ENCODE measurements at places on chromosomes 5 and 9.

- no peak for DNase-seq
Observed at GRCh38 chr5:124180875-124181461, 565.5 kb downstream of the ZNF608 start.

GRCh38 chr9:18067548-18068120 lies 406.3 kb upstream of the ADAMTSL1 start:
- DNase-seq: no peak

GRCh38 chr9:27436234-27436633 lies 87.9 kb upstream of the IFNK start:
- DNase-seq: no peak

DNA sequence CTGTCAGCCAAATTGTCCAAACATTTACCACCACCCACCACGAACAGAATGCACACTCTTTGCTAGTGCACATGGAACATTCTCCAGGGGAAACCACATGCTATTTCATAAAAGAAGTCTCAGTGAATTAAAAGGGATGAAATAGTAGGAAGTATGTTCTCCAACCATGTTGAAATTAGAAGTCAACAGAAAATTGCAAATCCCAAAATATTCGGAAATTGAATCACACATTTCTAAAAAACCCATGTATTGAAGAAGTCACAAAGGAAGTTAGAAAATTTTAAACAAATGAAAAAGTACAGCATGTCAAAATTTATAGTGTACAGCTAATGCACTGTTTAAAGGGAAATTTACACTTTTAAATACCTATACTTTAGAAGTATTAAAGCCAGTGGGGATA lies 50.8 kb downstream of the TGFBR1 start:
- no peak for DNase-seq

DNA sequence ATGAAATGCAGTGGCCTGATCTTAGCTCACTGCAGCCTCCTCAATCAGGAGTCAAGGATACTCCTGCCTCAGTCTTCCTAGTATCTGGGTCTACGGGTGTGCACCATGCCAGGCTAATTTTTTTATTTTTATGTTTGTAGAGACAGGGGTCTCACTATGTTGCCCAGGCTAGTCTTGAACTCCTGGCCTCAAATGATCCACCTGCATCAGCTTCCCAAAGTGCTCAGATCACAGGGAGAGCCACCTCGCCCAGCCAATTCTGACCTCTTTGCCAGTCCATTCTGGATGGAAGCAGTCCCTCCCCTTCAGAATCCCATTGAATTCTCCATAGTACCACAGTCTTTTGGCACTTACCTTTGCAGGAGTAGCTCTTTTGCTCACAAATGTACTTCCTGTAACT lies 1.7 kb upstream of the CANX start:
- DNase-seq: no peak

DNA sequence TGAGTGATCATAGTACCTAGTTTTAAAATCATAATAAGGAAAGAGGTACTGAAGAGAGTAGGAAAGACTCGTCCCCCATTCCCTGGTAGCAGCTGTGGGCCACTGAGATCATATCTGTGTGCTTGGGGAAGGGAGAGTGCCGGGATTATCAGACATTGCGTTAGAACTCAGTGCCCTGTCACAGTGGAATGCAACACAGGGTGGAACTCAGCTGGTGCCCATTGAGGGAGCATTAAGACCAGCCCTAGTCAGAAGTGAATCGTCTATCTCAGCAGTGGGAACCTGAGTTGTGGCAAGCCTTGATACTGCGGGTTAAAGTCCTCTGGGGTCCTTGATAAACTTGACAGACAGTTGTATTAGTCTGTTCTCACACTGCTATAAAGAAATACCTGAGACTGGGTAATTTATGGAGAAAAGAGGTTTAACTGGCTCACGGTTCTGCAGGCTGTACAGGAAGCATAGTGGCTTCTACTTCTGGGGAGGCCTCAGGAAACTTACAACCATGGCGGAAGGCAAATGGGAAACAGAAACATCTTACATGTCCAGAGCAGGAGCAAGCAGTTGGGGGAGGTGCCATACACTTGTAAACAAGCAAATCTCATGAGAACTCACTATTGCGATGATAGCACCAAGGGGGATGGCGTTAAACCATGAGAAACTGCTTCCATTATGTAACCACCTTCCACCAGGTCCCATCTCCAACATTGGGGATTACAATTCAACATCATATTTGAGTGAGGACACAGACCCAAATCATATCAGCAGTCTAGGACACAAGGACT lies 33.1 kb downstream of the NDUFAF2 start:
- DNase-seq: no peak

GRCh38 chr5:111706345-111706744 lies 50.6 kb downstream of the NREP start:
- no peak for DNase-seq

GRCh38 chr5:155594270-155594669 lies 580.7 kb downstream of the KIF4B start:
- no peak for DNase-seq

DNA sequence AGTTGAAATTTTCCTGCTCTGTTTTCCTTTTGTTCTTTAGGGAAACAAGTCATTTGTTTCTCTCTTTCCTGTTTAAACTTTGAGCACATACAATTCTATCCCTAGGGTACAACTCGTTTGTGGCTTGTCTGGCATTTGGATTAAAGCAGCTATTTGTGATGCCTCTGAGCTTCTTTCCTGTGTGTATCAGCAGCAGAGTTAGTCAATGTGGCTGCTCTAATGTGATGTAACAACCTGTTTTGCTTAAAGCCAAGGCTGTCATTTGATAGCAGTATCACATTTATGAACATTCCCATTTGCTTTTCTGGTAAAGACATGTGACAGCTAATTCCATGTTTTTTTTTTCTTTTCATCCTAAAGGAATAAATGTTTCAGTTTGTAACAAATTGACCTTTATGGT lies 314.3 kb upstream of the CHD1 start:
- peak; percentile 13 for DNase-seq

- DNase-seq: peak; percentile 72
Observed at GRCh38 chr9:100011062-100011681, 87.6 kb downstream of the ERP44 start.

DNA sequence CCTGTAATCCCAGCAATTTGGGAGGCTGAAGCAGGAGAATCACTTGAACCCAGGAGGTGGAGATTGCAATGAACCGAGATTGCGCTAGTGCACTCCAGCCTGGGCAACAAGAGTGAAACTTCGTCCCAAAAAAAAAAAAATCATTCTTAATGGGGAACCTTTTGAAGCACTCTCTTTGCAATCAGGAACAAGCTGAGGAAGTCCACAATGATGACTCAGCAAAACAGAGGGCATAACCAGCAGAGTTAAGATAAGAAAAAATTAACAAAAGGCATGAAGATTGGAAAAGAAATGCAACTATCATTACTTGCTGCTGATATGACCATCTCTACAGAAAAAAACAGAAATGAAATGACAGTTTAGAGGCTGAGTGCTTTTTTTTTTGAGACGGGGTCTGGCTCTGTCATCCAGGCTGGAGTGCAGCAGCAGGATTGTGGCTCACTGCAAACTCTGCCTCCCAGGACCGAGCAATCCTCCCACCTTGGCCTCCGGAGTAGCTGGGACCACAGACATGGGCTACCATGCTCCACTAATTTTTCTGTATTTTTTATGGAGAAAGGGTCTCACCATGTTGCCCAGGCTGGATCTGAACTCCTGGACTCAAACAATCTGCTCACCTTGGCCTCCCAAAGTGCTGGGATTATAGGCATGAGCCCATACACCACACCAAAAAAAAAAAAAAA lies 88.0 kb downstream of the FNBP1 start:
- DNase-seq: no peak

- DNase-seq: no peak
Observed at GRCh38 chr5:17898766-17899165, 264.5 kb downstream of the TAF11L14 start.

- DNase-seq: peak; percentile 10
Observed at GRCh38 chr5:6176102-6176693, 202.1 kb downstream of the MED10 start.

DNA sequence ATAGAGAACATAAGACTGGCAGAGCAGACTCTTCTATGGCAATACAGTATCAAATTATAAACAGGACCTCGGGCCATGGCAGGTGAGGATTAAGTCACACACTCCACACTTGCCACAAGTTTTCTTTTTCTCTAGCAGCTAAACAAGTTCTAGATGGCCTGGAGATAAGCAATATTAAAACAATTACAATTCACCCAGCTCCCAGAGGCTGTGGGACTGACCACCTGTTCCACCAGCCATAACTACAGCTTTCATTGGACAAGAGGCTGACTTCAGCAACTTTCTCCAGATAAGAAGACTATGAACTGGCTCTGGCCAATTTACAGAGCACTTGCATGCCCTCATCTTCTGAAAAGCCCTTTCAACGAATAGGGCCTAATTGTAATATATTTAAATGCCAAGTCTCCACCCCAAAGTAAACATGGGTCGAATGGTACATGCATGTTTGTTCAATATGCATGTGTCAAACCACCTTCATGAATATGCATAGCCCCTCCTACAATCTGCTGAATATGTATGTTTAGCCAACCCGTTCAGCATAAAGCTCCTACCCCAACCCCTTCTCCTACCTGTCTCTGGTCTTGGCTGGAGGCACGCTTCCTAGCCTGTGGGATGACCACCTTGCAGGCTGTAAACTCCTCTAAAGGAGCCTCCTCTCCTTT lies 6.1 kb upstream of the CFAP157 start:
- DNase-seq: no peak

DNA sequence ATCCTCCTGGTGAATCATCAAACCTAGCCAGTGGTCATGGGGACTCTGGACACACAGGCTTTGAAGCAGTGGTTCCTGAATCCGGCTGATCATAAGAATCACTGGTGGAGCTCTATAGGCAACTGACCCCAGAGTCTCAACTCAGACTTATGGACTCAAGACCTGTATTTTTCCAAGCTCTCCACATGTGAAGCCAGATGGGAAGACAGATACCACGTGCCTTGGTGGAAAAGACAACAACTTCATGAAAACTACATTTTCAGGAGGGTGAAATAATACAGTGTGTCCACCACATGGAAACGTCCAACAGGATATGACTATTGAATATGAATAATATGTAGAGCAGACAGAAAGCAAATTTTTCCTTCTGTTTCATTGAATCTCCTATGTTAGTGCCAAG lies 33.7 kb downstream of the GABRP start:
- DNase-seq: no peak

GRCh38 chr5:132372127-132372526 lies 2.6 kb downstream of the SLC22A5 start:
- no peak for DNase-seq

DNA sequence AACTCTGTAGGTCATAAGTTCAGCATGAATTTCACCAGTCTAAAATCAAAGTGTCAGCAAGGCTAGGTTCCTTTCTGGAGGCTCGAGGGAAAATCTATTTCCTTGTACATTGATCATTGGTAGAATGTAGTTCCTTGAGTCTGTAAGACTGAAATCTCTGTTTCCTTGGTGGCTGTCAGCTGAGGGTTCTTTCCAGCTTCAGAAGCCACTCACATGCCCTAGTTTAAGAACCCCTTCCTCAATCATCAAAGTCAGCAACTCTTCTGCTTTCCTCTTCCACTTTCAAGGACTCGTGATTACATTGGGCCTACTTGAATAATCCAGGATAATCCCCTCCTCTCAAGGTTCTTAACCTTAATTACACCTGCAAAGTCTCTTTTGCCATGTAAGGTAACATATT lies 4.9 kb upstream of the SCAMP1 start:
- DNase-seq: no peak

GRCh38 chr5:133110709-133111108 lies 58.9 kb downstream of the HSPA4 start:
- DNase-seq: no peak

DNA sequence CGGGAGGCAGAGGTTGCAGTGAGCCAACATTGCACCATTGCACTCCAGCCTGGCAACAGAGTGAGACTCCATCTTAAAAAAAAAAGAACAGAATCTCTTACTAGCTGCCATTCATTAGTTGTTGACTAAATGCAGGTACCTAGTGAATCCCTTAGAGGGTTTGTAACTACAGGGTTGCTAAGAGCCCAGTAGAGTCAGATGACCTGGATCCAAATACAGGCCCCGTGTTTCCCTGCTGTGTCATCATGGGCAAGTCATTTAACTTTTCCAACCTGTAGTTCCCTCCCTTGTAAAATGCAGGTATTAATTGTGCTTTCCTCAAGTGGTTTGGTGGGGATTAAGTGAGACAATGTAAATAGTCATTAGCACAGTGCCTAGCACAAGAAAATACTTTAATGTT lies 32.8 kb downstream of the PLAC8L1 start:
- DNase-seq: no peak

- no peak for DNase-seq
Observed at GRCh38 chr5:139061856-139062255, 136.3 kb downstream of the SIL1 start.

DNA sequence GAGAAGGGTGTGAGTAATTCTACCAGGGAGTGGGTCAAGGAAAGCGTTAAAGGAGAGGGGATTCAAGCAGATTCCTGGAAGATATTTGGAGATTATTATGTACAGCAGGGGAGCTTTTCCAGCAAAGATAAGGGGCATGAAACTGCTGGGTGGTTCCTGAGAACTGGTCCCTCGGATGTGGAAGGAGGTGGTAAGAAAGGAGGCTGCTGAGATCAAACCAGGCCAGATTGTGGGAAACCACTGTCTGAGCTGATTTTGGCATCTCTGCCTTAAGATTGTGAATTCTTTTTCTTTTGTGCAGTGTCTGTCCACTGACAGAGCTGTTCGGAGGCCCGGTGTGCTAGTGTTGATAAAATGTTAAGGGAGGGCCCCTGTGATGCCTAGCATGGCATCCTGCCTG lies 45.4 kb downstream of the SNX30 start:
- no peak for DNase-seq

GRCh38 chr5:131305138-131305689 lies 41.4 kb downstream of the CDC42SE2 start:
- no peak for DNase-seq

- DNase-seq: no peak
Observed at GRCh38 chr5:63201738-63202137, 623.1 kb downstream of the LRRC70 start.

DNA sequence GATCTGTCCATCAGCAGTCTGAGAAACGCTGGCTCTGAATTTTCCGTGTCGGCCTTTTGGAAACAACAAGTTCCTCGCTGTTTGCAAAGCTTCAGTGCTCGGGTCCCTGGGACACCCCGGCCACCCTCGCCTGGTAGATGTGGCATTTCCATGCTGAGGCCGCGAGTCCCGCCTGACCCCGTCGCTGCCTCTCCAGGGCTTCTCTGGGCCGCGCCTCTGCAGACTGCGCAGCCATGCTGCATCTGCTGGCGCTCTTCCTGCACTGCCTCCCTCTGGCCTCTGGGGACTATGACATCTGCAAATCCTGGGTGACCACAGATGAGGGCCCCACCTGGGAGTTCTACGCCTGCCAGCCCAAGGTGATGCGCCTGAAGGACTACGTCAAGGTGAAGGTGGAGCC lies 4.7 kb downstream of the NTNG2 start:
- DNase-seq: no peak

- DNase-seq: no peak
Observed at GRCh38 chr5:136802383-136802782, 437.0 kb upstream of the TRPC7 start.

- no peak for DNase-seq
Observed at GRCh38 chr5:170483701-170484458, 19.9 kb upstream of the KCNIP1 start.

GRCh38 chr9:107492381-107492970 lies 2.9 kb upstream of the KLF4 start:
- no peak for DNase-seq

- DNase-seq: no peak
Observed at GRCh38 chr5:100175346-100175745, 359.8 kb upstream of the FAM174A start.

- no peak for DNase-seq
Observed at GRCh38 chr5:87054821-87055220, 212.9 kb upstream of the RASA1 start.
